Mucosa of gallbladder (tissue), 1 donor: ENCODE measurements at places on chromosomes 6 and 20. TPM values are rescaled to one million over a fixed set of nuclear protein-coding genes. Genes with fewer than 3 reads are reported as not detected.
A peak's percentile ranks its signal among the peaks of the same experiment; 100 is the strongest.

DNA sequence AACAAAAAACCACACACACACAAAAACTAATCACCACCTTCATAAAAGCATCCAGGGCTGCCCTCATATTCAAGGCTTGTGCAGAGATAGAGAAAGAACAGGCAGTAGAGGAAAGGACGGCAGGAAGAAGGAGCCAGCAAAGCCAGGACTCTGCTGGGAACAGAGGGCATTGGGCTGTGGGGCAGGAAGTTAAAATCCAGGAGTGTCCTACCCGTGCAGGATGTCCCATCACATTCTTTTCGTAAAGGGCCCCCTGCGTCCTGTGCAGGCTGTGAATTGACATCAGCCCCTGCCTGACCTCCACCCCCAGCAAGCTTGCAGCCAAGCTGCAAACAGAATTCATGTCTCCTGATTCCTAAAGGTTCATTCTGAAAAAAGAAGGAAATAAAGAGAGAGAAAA, 96.4 kb upstream of the AKAP12 start:
- DNase-seq, result no peak

GRCh38 chr6:77839292-77839691, 186.5 kb downstream of the MEI4 start:
- no peak for DNase-seq

- no peak for DNase-seq
These were observed 225.3 kb upstream of the HTR1E start for GRCh38 chr6:86712039-86712438.

- peak; percentile 8 for DNase-seq
These were observed 63.4 kb upstream of the SIRPG start for GRCh38 chr20:1720845-1721475.

GRCh38 chr20:41279546-41280225, 37.8 kb downstream of the ZHX3 start:
- DNase-seq, result no peak

GRCh38 chr6:157604816-157605215, 218.2 kb upstream of the SNX9 start:
- DNase-seq, result no peak

The FERMT1 gene
- total RNA-seq, result 9.2 TPM

The CST5 gene
- total RNA-seq, result not detected

The BPIFB2 gene
- total RNA-seq, result 0.17 TPM

DNA sequence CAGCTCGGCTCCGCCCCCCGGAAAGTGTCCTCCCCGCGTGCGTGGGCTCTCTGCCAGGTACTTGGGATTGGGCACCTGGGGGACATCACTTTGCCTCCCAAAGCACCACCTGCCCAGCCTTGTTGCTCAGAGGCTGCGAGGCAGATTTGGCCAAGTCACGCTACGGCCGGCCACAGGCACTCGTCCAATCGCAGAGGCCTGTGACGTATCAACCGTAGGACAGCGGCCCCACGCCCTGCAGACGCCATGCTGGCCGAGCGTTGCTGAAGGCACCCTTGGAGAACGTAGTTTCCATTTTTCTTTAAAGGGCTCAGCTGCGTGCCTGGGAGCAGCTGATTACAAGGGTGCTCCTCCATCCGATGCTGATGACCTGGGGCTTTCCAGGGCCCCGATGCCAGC, 3.1 kb downstream of the NTSR1 start:
- no peak for DNase-seq

GRCh38 chr6:163645560-163645959, 231.0 kb downstream of the QKI start:
- DNase-seq, result no peak

DNA sequence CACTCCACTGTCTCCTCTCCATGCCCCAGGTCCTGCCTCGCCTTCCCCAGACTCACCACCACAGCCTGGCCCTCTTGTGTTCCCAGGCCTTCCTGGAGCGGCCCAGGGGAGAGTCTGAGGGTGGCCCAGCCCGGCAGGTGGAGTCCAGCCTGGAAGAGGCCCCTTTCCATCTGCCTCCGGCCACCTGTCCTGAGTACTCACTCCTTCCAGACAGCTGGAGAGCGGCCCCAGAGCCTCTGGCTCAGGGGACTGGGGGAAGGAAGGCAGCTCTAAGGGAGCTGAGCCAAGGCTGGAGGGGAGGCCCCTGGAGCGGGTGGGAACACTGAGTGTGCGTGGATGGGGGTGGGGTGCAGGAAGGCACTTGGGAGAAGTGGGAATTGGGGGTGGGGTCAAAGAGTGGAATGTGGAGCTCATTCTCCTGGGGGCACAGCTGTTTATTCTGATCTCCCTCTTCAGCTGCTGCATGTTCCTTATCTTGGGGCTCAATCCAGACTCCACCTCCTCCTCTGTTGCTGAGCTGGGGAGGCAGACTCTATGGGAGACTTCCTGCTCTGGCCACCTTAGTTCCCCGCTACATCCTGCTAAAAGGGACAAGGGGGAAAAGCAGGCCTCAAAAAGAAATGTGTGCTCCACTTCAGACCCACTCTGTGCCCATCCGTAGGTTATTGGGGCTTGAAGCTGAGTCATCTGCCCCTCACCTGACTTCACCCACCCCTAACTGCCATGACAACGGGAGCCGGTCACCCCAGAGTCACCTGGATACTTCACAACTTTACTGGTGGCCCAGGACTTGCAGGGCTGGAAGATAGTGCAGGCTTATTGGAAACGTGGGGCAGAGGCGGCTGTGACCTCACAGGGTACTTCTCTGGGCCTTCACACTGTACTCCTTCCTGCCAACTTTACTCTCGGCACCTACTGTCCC, 19.5 kb upstream of the TAF8 start:
- no peak for DNase-seq

DNA sequence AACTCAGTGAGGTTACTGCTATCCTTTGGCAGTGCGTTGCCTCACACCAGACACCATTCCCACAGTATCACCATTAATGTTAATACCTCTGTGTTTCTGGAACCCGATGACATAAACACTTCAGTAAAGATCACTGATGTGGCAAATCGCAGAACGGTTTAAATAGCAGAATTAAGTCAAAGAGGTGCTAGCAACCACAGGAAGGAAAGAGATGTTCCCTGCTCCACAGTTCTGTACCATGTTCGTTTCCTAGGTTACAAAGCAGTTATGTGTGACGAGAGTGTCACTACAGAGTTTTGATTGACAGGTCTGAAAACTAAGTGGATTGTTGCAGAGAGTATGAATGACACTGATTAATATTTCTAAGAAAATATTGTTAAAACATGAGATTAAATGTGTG, 272.3 kb downstream of the KHDRBS2 start:
- no peak for DNase-seq

GRCh38 chr6:134908906-134909516, 40.9 kb downstream of the ALDH8A1 start:
- DNase-seq, result peak; percentile 18

DNA sequence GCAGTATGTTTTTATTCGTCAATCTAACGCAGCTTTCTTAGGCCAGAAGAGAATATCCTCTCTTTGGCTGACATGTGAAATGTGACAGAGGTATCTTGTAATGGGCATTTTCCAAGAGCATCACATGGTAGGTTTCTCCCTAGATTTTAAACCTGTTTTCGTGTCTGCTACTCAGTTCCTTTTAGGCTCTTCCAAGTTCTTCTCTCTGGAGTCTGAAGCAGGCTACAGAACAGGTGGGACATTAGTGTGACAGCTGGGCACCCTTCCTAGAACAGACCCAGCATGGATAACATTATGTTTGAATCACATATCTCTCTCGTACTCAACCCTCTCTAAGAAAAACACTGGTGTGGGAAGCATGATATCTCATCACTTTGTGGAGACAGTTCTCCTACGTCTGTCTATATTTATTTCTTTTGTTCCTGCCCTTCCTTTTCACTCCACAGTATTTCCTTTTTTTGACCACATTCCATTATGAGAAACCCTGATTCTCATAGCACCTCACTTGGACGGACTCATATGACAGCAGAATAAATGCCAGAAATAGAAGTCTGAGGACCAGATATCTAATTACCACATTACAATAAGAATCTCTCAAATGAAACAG, 263.4 kb downstream of the NKAIN2 start:
- no peak for DNase-seq

The PSORS1C2 gene
- not detected for total RNA-seq

DNA sequence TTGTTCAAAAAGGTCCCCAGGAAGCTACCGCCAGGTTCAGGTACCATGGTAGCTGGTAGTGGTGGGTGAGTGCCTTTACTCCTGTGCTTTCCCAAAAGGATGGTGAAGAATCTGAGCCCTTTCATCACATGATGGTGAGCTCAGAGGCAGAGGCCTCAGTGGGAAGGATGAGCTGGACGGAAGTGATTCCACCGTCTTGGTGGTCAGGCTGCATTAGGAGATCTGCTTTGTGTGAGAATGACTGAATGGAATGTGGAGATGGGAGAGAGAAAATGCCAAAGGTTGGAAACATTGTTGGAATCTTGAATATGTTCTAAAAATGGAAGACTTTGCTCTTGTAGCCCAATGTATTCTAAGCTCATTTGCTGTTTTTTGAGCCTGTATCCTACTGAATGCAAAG, 108.1 kb upstream of the SCP2D1 start:
- peak; percentile 47 for DNase-seq

- no peak for DNase-seq
These were observed 293.1 kb downstream of the SOX4 start for GRCh38 chr6:21886542-21887151.

The NRSN1 gene
- 0.12 TPM for total RNA-seq
